ENCODE measurements at places on chromosomes 6 and 20.

- no peak for DNase-seq
Measured at GRCh38 chr6:64293298-64293697, 657.7 kb downstream of the PHF3 start.

- DNase-seq: no peak
Measured at GRCh38 chr6:106643061-106643460, 13.7 kb downstream of the QRSL1 start.

DNA sequence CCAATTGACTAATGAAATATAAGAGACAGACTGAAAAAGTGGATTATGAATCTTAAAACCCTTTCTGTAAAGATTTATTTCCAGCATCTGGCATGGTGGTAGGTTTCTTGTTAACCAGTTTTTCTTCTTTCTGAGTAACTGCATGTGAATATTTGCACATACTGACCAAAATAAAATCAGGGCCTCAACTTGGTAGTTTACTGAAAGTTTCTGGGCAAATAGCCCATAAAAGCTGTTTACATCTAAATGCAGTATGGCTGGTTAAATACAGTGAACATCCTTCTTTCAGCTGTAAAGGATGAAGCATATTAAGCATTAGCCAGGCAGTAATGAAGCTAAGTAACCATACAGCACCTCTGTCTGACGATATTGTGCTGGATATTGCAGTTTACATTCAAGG is 83.6 kb upstream of the EYS start:
- no peak for DNase-seq

DNA sequence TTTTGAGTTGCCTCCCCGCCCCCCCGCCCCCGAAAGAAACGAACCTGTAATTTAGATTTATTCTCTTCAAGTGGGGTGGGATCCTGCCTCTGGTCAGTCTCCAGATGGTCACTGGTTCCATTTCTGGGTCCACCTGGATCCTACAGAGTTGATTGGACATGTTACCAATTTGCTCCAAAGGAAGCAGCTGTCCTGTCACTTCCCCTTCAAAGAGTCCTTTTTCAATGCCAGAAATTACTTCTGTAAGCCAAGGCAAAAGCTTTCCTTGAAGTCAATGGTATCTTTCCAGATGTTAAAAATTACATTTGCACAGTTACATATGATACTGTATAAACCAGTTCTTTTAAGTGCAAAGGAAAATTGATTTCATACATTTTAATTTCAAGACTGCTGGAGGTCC is 12.0 kb upstream of the ANKRD60 start:
- DNase-seq: no peak

DNA sequence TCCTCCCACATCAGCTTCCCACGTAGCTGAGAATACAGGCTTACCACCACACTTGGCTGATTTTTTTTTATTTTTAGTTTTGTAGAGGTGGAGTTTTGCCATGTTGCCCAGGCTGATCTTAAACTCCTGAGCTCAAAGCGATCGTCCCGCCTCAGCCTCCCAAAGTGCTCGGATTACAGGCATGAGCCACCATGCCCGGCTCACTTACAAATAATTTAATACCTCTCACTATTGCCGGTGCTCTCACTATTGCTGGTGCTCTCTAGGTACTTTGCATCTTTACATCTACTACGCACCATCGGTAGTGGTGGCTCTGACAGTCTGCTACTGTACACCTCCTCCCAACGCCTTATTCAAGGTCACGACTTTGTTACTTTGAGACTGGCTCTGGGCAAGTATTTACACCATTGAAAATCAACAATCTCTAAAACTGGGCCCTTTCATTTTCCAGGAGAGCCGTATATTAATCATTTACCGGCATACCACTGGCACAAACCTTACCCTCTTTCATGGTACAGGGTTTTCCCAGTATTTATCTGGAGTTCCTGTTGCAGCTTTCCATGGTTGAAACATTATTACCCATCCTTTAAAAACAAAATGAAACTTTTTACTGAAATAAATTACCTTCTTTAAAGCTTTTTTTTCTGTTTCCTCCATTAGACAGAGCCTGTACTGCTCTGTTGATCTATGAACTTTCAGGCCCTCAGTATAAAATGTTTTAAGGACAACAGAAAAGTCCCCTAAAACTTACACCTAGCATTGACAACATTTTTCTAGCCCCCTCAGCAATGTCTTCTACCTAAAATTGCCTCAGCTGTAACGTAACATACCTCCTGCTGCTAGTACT is 259.6 kb upstream of the PLCB4 start:
- no peak for DNase-seq

GRCh38 chr6:105936972-105937371 is 149.2 kb upstream of the PRDM1 start:
- DNase-seq: no peak

Data from NCI-H1092 treated with DMSO at 0.1 percent for 48 hours (cell line).